ENCODE measurements at places on chromosomes 6 and 20. TPM values are rescaled to one million over a fixed set of nuclear protein-coding genes. Genes with fewer than 3 reads are reported as not detected.

- no peaks in the 10 kb centered on the region for H3K36me3 ChIP-seq
- no peak overlapping the region for H3K4me3 ChIP-seq
- H3K27me3 ChIP-seq: no peaks in the 10 kb centered on the region
- no peak for DNase-seq
These were observed 7.9 kb upstream of the EEF1E1 start for GRCh38 chr6:8110117-8110721.

GRCh38 chr20:20578838-20579237 is 133.6 kb downstream of the RALGAPA2 start:
- H3K36me3 ChIP-seq: peaks cover 89% of the 10 kb centered on the region
- H3K4me3 ChIP-seq: no peak overlapping the region
- no peak overlapping the region for H3K27ac ChIP-seq
- H3K27me3 ChIP-seq: no peaks in the 10 kb centered on the region

DNA sequence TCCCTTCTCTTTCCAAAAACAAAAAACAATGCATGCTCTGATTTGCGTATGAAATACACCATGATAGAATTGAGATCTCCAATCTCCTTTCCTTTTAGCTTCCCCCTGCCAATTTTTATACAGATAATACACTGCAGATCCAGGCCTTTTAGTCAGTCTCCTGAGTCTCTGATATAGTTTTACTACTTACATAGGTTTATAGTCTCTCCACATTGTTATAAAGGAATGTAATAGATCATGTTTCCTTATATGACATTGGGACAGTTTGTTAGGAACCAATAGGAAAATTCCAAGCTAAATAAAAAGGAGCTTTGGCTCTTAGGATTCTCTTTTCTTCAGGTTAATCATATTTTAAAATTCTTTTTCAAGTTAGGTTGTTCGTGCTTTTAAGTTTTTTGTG is 36.5 kb downstream of the TBPL1 start:
- H3K4me1 ChIP-seq: peaks cover 7% of the 10 kb centered on the region
- no peak overlapping the region for H3K27ac ChIP-seq
- H3K36me3 ChIP-seq: no peaks in the 10 kb centered on the region
- no peak for DNase-seq
- no peak overlapping the region for H3K4me3 ChIP-seq

AIF1 gene
- 80.8 TPM for total RNA-seq

KIF25 gene
- total RNA-seq: 0.30 TPM
